Cardiac atrium fibroblast (primary cell): ENCODE measurements at places on chromosomes 6 and 20. TPM values are rescaled to one million over a fixed set of nuclear protein-coding genes. Genes with fewer than 3 reads are reported as not detected.

NMBR gene
- total RNA-seq, result not detected in 2 replicates

DYNLT2 gene
- 0.16 TPM in 1 of 2 replicates, not detected in the other for total RNA-seq

PRR18 gene
- total RNA-seq, result not detected in 2 replicates

CST2 gene
- 0.16 TPM in 1 of 2 replicates, not detected in the other for total RNA-seq

PPP1R16B gene
- total RNA-seq, result 0.49 and 0.54 TPM in 2 replicates

MCHR2 gene
- not detected in 2 replicates for total RNA-seq

PNLDC1 gene
- total RNA-seq, result not detected in 2 replicates

SNAP25 gene
- not detected in 2 replicates for total RNA-seq

CTSZ gene
- 122 and 130 TPM in 2 replicates for total RNA-seq

CARMIL1 gene
- total RNA-seq, result 43.6 and 48.2 TPM in 2 replicates

MOXD1 gene
- 2.9 and 16.5 TPM in 2 replicates for total RNA-seq

HLA-DMB gene
- total RNA-seq, result not detected in 2 replicates

RIMS1 gene
- total RNA-seq, result not detected in 2 replicates

KATNA1 gene
- total RNA-seq, result 10.8 and 15.6 TPM in 2 replicates

ZBTB46 gene
- total RNA-seq, result 3.4 and 3.9 TPM in 2 replicates

BYSL gene
- total RNA-seq, result 10.8 and 20.1 TPM in 2 replicates

HLA-F gene
- 7.6 and 9.6 TPM in 2 replicates for total RNA-seq

BTN1A1 gene
- total RNA-seq, result not detected in 2 replicates

SLC16A10 gene
- not detected in 2 replicates for total RNA-seq

FERMT1 gene
- total RNA-seq, result 1.4 and 2.3 TPM in 2 replicates

NNAT gene
- total RNA-seq, result 0.32 TPM in 1 of 2 replicates, not detected in the other

FOXC1 gene
- total RNA-seq, result 7.0 and 12.8 TPM in 2 replicates

OR2B6 gene
- total RNA-seq, result not detected in 2 replicates

C6orf120 gene
- 31.1 and 44.9 TPM in 2 replicates for total RNA-seq

MARCKS gene
- 65.3 and 82.0 TPM in 2 replicates for total RNA-seq

SIRPB2 gene
- total RNA-seq, result not detected in 2 replicates

SPAG4 gene
- 32.9 and 44.2 TPM in 2 replicates for total RNA-seq

SRMS gene
- total RNA-seq, result not detected in 2 replicates

SLC26A8 gene
- not detected in 2 replicates for total RNA-seq

GPR31 gene
- total RNA-seq, result not detected in 2 replicates

SLC24A3 gene
- 0.32 TPM in 1 of 2 replicates, not detected in the other for total RNA-seq

PPARD gene
- total RNA-seq, result 11.6 and 13.1 TPM in 2 replicates

PSMB9 gene
- total RNA-seq, result 7.9 and 12.5 TPM in 2 replicates

SIRPA gene
- total RNA-seq, result 11.7 and 20.1 TPM in 2 replicates

C6orf132 gene
- 1.3 and 3.1 TPM in 2 replicates for total RNA-seq

MAPK13 gene
- total RNA-seq, result 2.8 and 3.8 TPM in 2 replicates

SEMG1 gene
- not detected in 2 replicates for total RNA-seq

EIF2S2 gene
- 105 and 114 TPM in 2 replicates for total RNA-seq

FLRT3 gene
- total RNA-seq, result 0.81 and 0.90 TPM in 2 replicates

DOK5 gene
- total RNA-seq, result 9.9 and 17.7 TPM in 2 replicates

SPTLC3 gene
- 0.54 and 0.97 TPM in 2 replicates for total RNA-seq

MAP1LC3A gene
- 56.1 and 94.8 TPM in 2 replicates for total RNA-seq

CSTF1 gene
- total RNA-seq, result 26.7 and 32.6 TPM in 2 replicates

RAB44 gene
- total RNA-seq, result 0.32 TPM in 1 of 2 replicates, not detected in the other

KCNK5 gene
- total RNA-seq, result not detected in 2 replicates

OSER1 gene
- total RNA-seq, result 27.8 and 32.9 TPM in 2 replicates

GHRH gene
- not detected in 2 replicates for total RNA-seq

NRN1 gene
- total RNA-seq, result 1.1 TPM in 1 of 2 replicates, not detected in the other

CRISP3 gene
- not detected in 2 replicates for total RNA-seq

SEL1L2 gene
- total RNA-seq, result not detected in 2 replicates

WFDC8 gene
- not detected in 2 replicates for total RNA-seq

ISM1 gene
- total RNA-seq, result not detected in 2 replicates

VTA1 gene
- 41.2 and 46.7 TPM in 2 replicates for total RNA-seq

IL20RA gene
- total RNA-seq, result not detected in 2 replicates
